Activated naive CD4-positive, alpha-beta T cell (primary cell): ENCODE measurements at places on chromosomes 12 and 14.

DNA sequence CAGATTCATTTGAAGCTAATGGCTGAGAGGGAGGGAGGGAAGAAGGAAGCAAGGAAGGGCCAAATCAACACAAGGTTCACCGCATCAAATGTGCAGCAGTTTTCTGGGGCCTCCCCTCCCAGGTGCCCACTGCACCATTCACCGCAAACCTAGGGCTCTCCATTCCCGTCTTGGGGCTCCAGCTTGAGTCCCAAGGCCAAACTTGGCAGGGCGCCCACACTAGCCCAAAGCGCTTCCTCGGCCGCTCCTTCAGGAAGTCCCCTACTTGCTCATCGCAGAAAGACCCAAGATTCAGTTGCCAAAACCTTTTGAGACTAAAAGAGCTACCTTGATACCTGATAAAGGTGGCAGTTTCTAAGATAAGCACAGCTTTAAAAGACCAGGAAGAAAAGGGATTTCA, 140.5 kb upstream of the FKBP4 start:
- DNase-seq: no peak

- no peak for DNase-seq
Measured at GRCh38 chr12:93767524-93767863, 90.3 kb downstream of the CRADD start.

DNA sequence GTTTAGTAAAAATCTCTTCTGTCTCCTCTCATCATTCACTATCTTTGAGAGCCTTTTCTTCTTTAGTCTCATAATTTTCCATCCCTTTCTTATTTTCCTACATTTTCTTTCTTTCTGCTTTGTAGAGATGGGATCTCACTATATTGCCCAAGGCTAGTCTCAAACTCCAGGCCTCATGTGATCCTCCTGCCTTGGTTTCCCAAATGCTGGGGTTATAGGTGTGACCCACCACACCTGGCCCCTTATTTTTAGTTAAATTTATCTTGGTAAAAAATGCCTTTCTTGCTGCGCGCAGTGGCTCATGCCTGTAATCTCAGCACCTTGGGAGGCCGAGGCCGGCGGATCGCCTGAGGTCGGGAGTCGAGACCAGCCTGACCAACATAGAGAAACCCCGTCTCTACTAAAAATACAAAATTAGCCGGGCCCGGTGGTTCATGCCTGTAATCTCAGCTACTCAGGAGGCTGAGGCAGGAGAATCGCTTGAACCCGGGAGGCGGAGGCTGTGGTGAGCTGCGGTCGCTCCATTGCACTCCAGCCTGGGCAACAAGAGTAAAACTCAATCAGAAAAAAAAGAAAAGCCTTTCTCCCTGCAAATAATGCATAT, 996 bp downstream of the SLC2A3 start:
- DNase-seq: no peak

DNA sequence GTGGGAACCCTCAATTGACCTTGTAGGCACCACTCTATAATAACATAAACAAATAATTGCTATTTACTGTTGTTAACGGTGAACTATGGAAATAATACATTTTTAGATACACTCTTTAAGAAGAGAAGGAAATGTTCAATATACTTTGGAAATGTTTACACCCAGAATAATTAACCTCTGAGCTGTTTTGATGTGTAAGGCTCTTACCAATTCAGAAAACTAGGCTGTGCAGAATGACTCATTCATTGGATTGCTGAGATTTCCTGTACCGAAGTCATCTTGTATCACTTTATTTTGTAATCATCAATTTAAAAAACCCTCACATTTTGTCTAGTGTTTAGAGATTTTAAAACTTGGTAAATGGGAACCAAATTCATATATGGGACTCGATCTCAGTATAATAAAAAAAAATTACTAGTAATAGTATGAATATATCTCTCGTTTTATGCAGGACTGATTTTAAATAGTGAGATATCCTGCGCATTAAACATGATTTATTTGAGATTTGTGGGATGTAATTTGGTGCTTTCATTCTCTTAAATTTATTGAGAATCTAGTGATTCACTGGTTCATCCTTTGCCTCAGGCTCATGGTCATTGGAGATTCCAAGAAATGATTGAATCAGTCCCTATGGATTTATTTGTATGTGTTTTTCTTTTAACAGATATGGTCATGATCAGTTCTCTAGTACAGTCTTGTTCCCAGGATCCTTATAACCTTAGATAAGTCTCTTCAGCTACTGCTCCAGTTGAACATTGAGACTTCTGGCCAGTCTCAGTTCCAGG, 3.9 kb downstream of the SAMD4A start:
- DNase-seq: no peak

DNA sequence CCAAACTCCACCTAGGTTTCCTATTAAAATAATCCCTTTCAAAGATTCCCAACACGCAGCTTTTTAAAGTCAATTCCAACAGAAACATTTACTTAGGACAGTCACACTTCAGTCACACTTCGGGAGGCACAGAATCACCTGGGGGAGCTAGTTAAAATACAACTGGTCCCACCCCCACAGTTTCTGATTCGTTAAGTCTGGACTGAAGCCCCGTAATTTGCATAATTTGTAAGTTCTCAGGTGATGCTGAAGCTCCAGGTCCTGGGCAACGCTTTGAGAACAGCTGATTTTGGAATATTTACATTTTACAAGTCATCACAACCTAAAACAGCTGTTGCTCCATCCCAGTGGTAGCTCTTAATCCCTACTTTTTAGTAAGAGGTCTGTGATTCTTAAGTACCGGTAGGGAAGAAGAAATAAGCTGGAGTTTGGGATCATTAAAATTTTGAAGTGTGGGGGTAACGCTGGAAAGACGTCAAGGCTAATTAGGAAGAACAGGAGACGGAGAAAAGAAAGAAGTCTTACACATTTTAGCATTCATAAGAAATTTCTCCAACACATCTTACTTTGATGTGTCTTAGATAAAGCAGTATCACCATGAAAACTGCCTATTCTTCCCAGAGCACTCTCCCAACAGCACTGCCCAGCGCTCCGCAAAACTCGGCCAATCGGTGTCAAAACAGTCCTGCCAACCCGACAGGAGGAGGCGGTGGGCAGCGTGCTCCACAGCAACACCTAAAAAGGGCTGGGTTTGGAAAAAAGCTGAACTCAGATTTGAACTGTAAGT, 1.1 kb downstream of the IPO8 start:
- DNase-seq: peak; percentile 2

- no peak for DNase-seq
Measured at GRCh38 chr12:2095878-2096277, 43.1 kb downstream of the CACNA1C start.

DNA sequence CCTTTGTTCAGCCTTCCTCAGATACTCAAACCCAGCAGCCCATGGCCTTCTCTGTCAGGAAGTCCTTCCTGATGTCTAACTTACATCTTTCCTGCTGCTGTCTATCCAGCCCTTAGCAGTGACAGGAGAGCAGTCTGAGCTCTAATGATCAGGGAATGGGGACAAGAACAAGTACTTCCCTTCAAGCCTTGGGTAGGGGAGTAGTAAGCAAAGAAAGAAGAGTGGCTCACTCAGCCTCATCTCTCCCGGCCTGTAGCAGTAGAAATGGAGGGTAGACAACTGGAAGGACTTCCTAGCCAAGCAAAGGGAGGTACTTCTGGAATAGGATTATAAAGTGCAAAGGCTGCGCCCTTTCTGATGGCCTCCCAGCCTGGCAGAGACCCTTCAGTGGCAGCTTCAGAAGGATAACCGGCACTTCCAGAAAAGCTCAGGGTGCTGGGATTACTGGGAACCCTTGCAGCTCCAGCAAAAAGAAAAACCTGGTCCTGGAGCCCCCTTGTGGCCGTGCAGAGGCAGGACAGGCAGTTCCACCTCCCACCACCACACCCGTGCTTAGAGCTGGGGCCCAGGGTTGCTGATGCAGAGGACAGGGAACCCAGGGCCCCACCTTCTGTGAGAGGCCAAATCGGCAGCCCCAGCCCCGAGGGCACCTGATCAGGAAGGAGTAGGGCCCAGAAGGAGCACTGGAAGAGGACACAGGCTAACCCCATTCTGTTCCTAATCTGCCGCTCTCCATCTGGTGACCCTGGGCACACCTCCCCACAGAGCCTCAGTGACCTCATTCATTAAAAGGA, 12.4 kb upstream of the SMUG1 start:
- peak; percentile 11 for DNase-seq

- no peak for DNase-seq
Measured at GRCh38 chr14:39673734-39674133, 241.5 kb upstream of the FBXO33 start.

DNA sequence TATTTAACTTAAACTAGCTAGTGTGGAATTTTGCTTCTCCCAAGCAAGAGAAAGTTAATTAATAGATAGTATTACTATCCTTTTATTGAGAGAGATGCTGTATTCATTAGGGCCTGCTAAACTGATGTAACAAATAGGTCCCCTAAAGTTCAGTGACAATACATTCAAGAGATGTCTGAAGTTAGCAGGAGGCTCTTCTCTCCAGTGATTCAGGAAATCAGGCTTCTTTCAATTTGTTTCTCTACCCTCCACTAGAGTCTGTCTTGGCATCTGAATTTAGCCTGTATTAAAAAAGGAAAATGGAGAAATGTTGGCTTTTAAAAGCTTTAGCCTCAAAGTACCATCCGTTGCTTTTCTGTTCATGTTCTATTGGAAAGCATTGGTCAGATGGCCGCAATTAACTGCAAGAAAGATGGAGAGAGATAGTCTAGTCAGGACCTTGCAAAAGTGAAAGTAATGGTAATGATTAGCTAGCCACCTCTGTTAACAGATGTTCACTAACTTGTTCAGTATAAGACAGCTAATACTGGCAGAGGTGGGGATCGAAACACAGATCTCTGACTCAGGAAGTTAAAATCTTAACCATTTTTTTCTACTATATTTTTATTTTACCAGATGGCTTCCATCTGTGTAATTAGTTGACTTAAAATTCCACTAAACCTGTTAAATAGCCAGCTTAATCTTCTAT, 786.8 kb downstream of the TMTC2 start:
- DNase-seq: no peak

DNA sequence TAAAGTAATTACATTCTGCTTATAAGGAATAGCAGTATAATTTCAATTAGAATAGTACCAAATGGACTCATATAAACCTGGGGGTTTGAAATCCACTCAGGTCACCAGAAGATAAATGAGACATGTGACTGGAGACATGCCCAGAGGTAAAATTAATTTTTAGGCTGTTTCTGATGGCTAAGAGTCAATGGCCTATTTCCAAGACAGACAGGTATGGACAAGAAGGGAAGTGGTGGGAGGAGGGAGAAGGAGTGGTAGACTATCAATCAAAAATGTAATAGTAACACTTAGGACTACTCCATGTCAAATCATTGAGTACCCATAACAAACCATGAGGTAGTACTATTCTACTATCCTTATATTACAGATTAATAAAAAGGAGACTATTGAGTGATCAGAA, 544.0 kb downstream of the GALC start:
- no peak for DNase-seq

DNA sequence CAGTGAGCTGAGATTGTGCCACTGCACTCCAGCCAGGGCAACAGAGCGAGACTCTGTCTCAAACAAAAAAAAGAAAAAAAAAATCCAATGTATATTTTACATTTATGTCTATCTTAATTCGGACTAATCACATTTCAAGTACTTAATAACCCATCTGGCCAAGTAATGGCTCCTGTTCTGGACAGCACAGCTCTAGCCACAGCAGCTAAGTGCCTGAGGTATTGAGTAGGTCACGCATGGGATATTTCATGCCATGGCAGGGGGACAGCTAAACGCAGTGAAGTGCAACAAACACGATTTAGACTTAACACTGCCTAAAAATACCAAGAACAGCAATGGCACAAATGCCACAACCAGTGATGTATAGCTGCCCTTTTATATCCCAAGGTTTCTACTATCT, 8.0 kb downstream of the BAZ1A start:
- no peak for DNase-seq

DNA sequence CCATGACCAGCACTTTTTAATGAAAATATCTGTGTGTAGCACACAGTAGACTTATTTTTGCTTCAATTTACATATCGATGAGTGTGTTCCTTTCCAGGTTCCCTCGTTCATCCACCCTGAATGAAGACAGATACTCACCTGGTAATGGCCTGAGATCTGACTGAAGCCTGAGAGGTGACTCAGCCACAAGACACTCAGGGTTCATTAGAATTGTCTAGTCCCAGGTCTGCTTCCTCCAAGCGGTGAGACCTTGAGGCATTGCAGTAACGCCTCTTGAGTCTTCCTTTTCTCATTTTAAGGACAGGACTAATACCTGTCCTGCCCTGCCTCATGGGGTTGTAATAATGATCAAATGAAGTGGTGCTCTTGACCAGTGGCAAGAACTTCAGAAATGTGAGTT, 11.5 kb upstream of the KCNK13 start:
- no peak for DNase-seq

DNA sequence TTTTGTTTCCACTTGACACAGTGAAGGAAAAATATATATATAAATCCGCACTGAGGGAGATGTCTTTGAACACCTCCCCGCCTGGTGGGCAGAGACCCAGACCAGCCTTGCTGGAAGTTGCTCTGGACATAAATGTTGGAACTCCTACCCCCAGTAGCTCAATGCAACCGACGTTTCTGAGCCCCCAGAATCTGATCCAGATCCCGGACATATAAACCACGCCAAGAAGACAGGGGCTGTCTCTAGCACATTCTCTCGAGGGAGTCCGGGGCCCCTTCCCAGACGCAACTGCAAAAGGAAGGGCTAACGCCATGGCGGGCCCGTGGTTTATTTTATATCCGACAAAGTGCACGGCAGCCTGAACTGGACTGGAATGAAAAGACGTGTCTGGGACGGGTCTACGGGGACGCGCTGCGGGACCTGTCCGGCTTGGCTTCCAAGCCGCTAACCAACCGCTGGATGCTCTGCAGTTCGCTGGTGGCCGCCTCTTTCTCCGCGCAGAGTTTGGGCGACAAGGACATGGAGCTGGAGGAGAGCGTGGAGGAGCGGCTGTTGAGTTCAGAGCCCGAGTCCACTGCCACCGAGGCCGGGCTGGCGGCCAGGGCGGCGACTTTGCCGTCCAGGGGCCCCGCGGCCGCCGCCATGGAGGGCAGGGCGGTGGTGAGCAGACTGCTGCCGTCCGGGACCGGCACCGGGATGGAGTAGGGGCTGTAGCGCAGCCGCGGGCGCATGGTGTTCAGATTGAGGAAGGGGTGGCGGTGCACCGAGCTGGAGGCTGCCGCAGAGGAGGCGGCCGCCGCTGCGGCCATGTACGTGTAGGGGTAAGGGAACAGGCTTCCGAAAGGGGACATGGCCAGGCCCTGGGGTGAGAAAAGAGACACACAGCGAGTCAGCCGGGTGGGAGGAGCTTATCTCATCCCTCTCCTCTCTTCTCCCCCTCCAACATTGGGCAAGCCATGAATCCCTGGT, 12.2 kb downstream of the TBX3 start:
- DNase-seq: no peak
